M059J (cell line): ENCODE measurements at places on chromosomes 11 and 22. TPM values are rescaled to one million over a fixed set of nuclear protein-coding genes. Genes with fewer than 3 reads are reported as not detected.

DNA sequence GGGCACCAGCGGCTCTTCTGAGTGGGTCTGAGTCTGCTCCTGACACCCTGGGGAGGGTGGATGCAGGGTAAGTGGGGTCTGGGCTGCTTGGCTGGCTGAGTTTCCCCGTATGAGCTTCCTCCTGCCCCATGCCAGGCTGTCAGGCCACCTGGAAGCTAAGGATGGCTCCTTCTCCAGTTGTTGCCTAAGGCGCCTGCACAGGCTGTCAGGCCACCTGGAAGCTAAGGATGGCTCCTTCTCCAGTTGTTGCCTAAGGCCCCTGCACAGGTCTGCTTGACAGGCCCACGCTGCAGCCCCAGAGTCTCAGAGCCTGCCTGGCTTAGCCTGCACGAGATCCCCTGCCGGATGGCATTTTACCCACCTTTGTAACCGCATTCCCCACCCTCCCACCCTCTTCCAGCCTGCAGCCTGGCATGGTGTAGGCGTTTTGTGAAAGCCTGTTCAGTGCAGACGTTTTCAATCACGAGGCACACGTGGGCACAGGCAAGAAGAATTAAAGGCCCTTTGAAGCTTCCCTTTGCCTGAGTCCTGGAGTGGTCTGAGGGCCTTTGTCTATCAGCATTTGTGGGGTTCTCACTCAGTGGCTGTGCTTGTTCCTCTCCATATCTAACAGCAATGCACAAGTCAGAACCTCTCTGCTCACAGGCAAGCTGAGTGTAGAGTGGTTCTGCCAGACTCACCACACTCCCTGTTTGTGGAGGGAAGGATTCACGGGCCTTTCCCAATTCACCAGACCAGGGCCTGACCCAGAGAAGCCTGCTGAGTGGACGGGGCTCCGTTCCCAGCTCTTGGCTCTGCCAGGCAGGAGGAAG is 40.2 kb upstream of the B3GAT1 start:
- DNase-seq, result no peak

DNA sequence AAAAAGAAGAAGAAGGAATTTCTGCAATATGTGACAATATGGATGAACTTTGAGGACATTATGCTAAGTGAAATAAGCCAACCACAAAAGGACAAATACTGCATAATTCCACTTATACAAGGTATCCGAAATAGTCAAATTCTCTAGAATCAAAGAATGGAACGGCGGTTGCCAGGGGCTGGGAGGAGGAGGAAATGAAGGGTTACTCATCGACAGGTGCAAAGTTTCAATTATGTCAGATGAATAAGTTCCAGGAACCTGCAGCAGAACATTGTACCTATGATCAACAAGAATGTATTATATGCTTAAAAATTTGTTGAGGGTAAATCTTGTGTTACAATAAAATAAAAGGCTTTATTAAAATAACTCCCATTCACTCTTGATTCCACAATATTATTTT is 49.0 kb downstream of the SC5D start:
- DNase-seq, result no peak

DNA sequence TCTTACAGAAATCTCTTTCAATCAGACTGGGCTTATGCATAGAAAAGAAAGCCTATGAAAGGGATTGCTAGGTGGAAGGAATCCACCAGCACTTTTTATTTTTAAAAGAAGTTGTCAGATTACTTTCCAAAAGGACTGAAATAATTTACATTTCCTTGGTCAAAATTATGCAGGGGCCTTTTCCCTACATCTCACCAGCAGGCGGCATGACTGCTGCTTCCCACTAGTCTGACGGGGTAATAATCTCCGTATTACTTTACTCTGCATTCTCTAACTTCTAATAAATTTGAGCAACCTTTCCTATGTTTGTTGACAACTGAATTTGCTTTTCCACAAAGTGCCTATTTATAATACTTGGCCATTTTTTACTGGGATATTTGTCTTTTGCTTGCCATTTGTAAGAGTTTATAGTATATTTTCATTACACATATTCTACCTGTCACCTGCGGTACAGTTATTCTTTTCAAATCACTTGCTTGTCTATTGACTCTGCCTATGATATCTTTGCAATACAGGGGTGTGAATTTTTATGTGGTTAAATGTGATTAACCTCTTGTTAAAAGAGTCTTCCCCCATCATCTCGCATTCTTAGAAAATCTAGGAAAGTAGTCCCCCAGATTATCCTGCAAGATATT is 51.9 kb upstream of the USP47 start:
- peak; percentile 54 for DNase-seq

GRCh38 chr22:38951734-38952133 is 5.7 kb upstream of the APOBEC3A start:
- DNase-seq, result no peak

DNA sequence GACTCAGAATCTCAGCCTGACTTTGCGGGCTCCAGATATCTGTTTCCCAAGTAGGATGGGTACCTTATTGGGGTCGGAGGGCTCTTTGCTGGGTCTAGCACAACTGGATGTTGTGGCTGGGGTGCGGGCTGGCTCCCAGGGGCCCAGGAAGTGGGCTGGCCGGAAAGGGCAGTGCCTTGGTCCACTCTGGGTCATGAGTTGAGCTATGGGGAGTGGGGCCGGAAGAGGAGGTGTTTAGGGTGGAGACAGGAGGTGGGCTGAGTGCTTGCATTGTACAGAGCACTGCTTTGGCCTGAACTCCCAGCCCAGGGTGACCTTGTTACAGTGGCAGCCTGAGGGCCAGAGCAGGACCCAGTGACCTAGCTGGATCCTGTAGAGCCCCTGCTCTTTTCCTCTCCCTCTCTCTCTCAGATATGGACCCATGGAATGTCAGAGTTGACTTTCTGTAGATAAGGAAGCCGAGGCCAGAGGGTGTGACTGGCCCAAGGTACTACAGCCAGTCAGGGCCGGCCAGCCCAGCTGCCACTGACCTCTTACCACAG is 13.2 kb downstream of the PHLDB1 start:
- peak; percentile 54 for DNase-seq

DNA sequence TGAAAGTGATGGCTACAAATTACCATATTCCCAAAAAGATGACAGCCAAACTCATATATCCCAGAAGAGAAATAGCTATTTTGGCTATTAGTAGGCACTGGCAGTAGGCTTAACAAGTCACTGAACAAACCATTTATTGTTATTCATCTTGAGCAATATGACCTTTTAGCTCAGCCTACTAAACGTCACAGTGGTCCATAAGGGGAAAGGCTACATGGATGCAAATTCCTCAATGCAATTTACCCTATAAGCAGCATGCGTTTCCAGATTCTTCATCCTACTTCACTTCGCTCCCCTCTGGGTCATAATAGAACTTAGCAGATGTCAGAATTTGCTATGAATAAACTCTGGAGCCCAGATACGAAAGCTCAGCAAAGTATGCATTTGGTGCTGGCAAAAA is 114.0 kb downstream of the SIK3 start:
- peak; percentile 15 for DNase-seq

Gene TMA7B
- total RNA-seq, result not detected in 2 replicates

DNA sequence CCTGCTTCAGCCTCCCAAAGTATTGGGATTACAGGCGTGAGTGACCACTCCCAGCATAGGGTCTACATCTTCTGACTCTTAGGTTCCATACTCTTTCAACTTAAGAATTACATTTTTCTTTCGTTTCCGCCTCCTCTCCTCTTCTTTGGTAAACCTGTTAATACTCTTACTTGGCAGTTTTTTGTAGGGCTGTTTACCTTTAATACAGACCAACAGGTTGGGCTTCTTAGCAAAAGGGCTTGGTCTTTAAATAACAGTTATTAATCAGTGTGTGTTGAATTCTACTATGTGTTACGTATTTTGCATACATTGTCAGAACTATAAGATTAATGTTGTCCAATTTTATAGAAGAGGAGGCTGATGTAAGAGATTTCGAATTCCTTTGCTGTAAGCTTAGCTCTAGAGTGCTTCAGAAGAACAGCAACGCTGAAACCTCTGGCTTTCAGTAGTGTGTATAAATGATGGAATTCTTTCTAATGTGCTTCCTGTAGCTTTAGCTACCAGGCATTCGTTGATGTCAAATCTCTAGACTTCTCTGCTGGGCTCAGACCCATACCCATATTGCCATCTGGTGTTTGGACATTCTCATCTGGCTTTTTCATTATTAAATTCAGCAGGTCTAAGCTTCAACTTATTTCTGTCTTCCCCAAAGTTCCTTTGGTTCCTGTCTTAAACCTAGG is 3.1 kb downstream of the FDX1 start:
- DNase-seq, result peak; percentile 53
